ENCODE measurements at places on chromosomes 3 and 15. TPM values are rescaled to one million over a fixed set of nuclear protein-coding genes. Genes with fewer than 3 reads are reported as not detected.

The CNTN4 gene
- not detected for total RNA-seq

The SPINK8 gene
- not detected for total RNA-seq

The CHRNA3 gene
- not detected for total RNA-seq

The ZIC4 gene
- total RNA-seq = 0.06 TPM

The CIDEC gene
- not detected for total RNA-seq

The NDN gene
- total RNA-seq = 39.4 TPM

The SLC9C1 gene
- 0.13 TPM for total RNA-seq

The FETUB gene
- not detected for total RNA-seq

The GOLGA8M gene
- 1.3 TPM for total RNA-seq

The SLC12A1 gene
- total RNA-seq = not detected

The GPR15 gene
- total RNA-seq = not detected

The NRG4 gene
- not detected for total RNA-seq

The PLSCR2 gene
- total RNA-seq = not detected

The KLHL6 gene
- total RNA-seq = 0.26 TPM

The BNC1 gene
- 0.13 TPM for total RNA-seq

The PPARG gene
- 14.3 TPM for total RNA-seq

The FILIP1L gene
- 32.1 TPM for total RNA-seq

All from aortic smooth muscle cell (primary cell).